Activated T-cell treated with anti-CD3 and anti-CD28 coated beads, Interleukin-2, amount 50 U/mL, for 72 hours (primary cell): ENCODE measurements at places on chromosomes 1 and 21. TPM values are rescaled to one million over a fixed set of nuclear protein-coding genes. Genes with fewer than 3 reads are reported as not detected.
A peak's percentile ranks its signal among the peaks of the same experiment; 100 is the strongest.

The UBL4B gene
- not detected for total RNA-seq

The ZYG11A gene
- total RNA-seq = 0.35 TPM

The CRYAA gene
- not detected for total RNA-seq

The PCSK9 gene
- total RNA-seq = not detected

The MAEL gene
- 0.60 TPM for total RNA-seq

The MPL gene
- total RNA-seq = not detected

The CD164L2 gene
- not detected for total RNA-seq

The SEMA4A gene
- total RNA-seq = 63.7 TPM

The MATN1 gene
- 1.0 TPM for total RNA-seq

The ATP1A2 gene
- not detected for total RNA-seq

The GPR89A gene
- total RNA-seq = 28.2 TPM

The TDRD5 gene
- total RNA-seq = not detected

The DAB1 gene
- total RNA-seq = not detected

The DISP3 gene
- total RNA-seq = 0.46 TPM

The CFAP74 gene
- total RNA-seq = not detected

DNA sequence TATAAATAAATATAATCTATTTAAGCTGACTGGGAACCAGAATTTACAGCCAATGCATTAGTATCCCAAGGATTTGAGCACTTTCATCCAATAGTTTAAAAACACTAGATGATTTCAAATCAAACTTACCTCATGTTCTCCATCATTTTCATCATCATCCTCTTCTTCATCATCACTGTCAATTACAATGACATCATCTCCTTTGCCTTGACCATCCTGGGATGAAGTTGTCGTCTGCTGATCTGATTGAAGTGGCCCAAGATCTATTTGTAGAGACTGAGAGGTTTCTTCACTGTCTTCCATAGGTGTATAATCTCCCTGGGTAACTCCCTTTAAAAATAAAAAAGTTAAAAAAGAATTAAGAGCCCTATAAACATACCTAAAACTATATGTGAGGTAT, 47.7 kb downstream of the TPR start:
- DNase-seq = no peak

GRCh38 chr21:45258466-45258865, 29.2 kb downstream of the POFUT2 start:
- DNase-seq = no peak

GRCh38 chr21:46187261-46187660, 3.0 kb upstream of the SPATC1L start:
- DNase-seq = no peak

- DNase-seq = no peak
Observed at GRCh38 chr21:44854391-44854663, 19.2 kb downstream of the PTTG1IP start.

DNA sequence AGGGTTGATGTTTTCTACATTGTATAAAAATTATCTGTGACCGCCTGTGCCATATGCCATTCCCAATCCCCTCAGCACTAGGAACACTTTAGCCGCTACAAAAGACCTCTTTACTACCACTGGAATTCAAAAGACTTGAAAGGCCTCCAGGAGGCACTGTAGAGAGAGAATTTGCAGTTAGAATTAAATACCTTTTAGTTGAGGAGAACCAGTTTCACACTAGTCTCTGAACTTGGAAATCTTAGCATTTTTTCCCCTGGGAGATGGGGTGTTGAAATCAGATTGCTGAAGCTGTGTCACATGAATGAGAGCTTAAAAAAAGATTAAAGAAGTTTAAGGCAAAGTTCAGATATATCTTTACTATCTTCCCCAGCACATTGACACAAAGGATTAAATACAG, 291.0 kb downstream of the ADGRL2 start:
- DNase-seq = no peak

DNA sequence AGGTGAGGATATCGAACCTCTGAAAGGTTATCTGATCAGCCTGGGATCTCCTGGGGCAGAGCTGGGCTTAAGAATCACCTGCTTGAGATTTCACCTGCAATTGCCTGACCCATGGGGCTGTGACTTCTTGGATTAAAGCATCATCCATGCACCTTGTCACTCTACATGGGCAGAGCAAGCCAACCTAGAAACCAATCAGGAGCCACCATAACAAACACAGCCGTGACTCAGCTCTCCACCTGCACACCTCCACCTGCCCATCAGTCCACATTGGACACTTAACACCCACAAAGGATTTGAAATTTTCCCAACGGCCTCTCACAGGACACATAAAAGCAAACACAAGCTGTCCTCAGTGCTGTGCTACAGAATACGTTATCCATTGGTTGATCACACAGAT, 35.1 kb upstream of the ETS2 start:
- no peak for DNase-seq

- no peak for DNase-seq
Observed at GRCh38 chr1:85116856-85117255, 68.6 kb upstream of the MCOLN3 start.

DNA sequence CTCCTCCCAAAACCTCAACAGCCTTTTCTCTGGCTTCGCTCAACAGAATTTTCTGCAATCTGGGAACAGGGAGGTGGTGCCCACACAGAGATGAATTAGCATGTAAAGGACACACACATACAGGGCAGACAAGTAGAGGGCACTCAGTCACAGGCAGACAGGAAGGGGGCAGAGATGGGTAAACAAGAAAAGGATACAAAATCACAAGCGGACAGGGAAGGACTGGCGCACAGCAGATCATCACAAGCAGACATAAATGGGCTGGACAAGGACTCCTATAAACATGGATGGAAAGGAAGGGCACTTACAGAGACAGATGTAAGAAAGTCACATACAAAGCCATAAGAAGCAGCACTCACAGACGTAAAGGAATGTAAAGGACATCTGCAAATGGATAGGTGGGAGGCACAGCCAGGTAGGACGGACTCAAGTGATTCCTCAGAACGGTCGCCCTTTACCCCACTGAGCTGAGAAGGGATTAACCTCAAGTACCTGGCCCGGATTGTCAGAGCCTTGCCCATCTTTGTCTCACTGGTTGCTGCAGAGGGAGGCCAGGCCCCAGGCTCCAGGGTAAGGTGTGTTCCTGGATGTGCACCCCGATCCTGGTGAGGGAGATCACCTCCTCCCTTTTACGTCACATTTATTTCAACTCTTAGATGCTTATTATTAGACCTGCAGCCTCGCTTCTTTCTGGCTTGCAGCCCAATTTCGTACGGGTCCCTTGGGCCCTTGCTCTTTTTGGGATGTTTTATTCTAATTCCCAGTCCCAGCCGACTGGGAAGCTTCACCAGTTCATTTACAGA, 836 bp upstream of the PRCC start:
- peak; percentile 22 for DNase-seq

- no peak for DNase-seq
Observed at GRCh38 chr1:33741749-33742148, 122.1 kb upstream of the HMGB4 start.

DNA sequence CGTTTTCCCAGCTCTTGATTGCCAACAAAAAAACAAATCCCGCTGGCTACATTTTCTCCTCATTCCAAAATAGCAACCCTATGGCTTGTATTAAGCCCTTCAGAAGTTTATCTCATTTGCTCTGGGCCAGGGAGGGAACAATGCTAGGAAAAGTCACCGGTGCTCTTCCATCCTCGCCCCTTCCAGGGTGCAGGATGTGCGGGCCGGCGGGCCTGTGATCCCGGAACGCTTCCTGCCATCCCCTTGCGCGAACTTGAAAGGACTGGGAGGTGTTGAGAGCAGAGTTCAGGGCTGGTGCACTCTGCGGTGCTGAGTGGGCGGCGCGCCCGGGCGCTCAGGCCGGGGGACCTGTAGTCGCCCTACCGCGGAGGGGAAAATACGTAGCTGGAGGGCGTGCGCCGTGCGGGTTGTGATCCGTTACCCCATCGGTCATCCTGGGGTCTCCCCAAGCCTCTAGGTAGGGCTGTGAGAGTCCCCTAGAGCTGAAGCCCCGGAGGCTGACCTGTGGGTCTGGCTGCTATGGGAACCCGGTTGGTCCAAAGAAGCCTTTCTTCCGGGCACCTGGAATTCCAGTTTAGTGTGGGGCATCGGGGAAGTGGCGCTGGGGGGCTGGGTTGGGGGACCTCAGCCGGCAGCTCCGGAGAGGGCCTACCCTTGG, 13.1 kb downstream of the NR5A2 start:
- DNase-seq = no peak

- no peak for DNase-seq
Observed at GRCh38 chr1:209577346-209577745, 6.2 kb upstream of the CAMK1G start.

- no peak for DNase-seq
Observed at GRCh38 chr1:206946261-206946660, at the start of gene PIGR. Gene PIGR, minus strand, starts transcription at chr1:206946466. Its CDS starts 5,935 bp downstream, at chr1:206940531.

- no peak for DNase-seq
Observed at GRCh38 chr1:67269061-67269460, 38.6 kb upstream of the IL12RB2 start.

- DNase-seq = no peak
Observed at GRCh38 chr21:40425981-40426380, 421.0 kb downstream of the DSCAM start.

- no peak for DNase-seq
Observed at GRCh38 chr1:111908011-111908621, 81.4 kb downstream of the KCND3 start.

DNA sequence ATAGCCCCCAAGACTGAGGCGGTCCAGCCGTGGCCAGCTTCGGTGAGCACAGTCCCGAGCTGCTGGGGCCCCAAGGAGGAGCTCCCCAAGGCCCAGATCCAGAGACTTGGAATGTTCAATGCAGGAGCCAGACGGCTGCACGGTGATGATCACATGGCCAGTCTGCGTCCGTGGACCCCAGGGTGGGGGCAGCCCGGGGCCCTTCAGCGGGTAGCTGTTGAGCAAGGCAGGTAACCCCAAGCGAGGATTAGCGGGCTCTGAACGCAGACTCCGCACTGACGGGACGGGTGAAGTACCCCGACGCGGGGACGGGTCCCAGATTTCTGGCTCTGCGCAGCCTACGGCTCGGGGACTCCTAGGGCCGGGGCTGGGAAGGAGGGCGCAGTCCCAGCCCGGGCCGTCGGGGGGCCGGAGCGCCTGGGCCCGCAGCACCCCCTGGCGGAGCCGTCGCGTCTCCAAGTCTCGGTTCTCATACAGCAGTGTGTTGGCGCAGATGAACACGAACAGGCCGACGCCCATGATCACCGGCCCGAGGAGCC, 2.7 kb downstream of the TMEM200B start:
- peak; percentile 82 for DNase-seq

DNA sequence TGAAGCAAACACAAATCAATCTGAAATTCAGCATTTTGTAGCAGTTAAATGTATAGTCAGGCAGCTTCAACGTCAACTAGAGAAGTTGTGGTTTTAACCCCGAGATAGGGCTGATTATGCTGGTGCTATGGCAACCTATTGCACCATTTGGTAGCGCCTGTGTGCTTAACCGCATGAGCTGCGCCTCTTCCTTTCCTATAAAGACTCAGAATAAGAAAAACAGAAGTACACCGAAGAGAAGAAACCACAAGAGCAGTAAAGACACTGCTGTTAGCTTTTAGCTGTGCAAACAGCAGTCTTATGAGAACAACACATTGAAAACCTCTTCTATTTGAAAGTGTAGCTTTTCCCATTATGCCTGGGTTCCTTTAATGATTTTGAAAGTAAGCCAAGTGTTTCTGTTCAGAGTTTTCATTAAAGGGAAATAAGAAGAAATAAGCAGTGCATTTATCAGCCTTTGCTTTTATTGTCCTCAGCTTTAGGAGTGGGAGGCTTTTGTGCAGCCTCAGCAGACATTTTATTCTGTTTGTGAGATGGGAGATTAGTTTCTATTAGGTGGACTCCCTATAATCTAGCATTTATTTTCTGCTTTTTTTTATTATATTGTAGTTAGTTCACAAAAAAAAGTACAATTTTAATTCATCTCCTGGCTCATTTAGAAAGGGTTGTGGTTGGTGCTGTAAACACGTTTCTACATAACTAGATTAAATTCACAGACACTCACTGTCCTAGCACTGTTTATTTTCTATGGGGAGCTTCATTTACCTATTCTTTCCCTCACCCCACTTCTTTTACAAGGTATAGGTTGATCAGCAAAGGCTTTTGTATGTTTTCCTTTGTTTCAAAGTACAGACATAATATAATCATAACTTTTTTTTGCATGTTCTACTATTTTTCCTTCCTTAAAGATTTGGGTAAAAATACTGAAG, 43.3 kb downstream of the PTPRC start:
- peak; percentile 80 for DNase-seq

DNA sequence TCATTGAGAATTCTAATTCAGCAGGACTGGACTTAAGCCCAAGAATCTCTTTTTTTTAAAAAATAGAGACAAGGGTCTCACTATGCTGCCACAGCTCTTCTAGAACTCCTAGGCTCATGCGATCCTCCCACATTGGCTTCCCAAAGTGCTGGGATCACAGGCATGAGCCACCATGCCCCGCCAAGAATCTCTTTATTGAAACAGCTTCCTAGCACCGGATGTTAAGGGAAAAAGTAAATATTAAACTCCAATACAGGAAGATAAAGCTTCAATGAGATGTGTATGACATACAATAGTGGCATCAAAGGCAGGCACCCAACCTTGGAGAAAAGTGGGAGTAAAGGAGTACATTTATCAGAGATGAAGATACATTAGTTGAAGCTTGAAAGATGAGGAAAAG, 25.5 kb downstream of the PUM1 start:
- no peak for DNase-seq

DNA sequence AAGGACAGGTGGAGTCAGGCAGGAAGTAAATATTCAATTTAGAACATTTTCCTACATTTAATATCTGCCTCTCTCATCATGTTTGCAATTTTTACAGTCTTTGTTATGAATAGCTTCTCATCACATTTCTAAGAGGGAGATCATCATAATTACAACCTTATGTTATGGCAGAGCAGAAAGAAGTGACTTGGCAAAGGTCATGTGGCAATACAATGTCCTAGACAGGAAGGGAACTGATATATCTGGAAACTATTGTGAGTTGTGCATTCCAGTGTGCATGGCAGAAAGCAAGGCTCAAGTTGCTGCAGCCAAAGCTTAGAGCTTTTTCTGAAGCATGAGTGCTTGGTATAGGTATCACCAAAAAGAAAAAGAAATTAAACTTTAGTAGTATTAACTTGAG, 43.8 kb upstream of the PRRX1 start:
- no peak for DNase-seq

DNA sequence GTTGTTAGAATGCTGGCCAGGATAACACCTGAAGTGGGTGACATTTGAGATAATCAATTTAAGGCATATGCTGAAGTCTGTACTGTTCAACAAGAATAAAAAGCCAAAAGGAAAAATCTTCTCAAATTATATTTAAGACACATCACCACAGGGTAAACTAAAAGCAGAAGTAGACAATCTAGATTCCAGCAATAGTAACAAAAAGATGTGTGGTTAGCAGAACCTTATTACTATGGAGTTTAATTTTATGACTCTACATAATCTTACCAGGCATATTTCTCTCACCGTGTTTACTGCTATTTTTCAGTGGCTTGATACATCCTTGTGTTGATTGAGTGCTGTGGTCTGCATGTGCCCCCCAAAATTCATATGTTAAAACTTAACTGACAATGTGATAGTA, 300.4 kb upstream of the ZP4 start:
- no peak for DNase-seq
